ENCODE measurements at places on chromosomes 3 and 15. TPM values are rescaled to one million over a fixed set of nuclear protein-coding genes. Genes with fewer than 3 reads are reported as not detected.

The SV2B gene
- 0.17 TPM for polyA plus RNA-seq

DNA sequence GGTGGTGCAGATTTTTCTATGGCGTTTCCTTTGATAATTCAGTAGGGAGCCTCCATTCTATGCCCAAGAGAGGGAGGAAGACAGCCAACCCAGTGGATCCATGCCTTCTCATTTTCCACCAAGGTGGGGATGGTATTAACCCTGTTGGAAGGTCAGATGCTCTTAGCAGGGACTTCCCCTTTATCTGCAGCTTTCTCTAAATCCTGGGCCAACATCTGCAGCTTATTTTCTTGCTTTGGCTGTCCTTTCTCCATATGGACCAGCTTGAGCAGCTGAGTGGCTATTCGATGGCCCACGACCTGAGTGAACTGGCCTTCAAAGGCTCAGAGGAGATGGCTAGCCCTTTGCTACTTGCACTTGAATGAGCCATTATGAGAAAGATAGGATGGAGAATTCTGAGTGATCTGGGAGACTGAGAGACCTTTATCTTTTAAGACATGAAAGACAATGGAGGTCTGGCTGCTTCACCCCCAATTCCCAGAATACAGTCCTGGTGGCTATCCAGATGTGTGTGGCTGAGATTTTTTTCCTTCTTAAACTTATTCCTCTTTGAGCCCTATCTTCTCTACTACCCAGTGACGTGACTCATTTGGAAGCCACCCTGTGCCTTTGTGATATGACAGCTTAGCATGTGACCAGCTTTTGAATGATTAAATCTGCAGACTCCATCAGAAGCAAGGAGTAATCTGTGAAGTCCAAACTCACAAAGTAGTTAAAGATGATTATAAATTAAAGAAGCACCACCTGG, 39.6 kb upstream of the TRAK1 start:
- H3K4me1 ChIP-seq: peaks cover 26% of the 10 kb centered on the region
- peak overlapping the region; percentile 61 for H3K27ac ChIP-seq
- peak; percentile 28 for DNase-seq
- no peaks in the 10 kb centered on the region for H3K36me3 ChIP-seq

The ZBTB20 gene
- polyA plus RNA-seq: 25.8 TPM

GRCh38 chr3:112338021-112338726, 5.2 kb downstream of the CD200 start:
- H3K27ac ChIP-seq: no peak overlapping the region
- H3K36me3 ChIP-seq: no peaks in the 10 kb centered on the region
- no peak for DNase-seq
- peaks cover 5% of the 10 kb centered on the region for H3K4me1 ChIP-seq
- no peaks in the 10 kb centered on the region for H3K27me3 ChIP-seq
- no peak overlapping the region for H3K4me3 ChIP-seq

DNA sequence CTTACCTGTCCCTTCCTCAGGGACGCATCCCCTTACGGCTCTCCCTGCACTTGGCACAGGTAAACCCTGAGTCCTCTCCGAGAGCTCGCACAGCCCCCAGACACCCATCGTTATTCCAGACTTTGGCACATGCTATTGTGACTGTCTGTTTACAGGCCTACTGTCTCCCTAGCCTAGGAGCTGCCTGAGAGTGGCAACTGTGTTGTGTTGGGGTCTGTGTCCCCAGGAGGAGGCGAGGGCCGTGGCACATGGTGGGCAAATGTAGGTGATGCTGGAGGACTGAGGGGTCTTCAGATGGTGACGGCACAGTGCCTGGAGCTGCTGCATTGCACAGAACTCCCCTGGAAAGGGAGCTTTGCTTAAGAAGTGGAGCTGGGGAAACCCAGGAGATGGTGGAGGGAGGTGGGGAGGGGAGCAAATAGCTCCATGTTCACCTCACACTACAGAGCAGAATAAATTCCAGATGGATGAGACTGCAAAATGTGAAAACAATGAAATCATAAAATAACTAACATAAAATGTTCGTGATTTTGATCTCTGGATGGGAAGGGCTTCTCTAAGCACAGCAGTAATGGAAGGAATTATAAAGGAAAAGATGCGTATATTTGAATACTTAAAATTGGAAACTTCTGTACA, 96.5 kb downstream of the SMAD6 start:
- peaks cover 23% of the 10 kb centered on the region for H3K4me1 ChIP-seq
- no peak for DNase-seq
- no peak overlapping the region for H3K27ac ChIP-seq
- no peaks in the 10 kb centered on the region for H3K36me3 ChIP-seq

DNA sequence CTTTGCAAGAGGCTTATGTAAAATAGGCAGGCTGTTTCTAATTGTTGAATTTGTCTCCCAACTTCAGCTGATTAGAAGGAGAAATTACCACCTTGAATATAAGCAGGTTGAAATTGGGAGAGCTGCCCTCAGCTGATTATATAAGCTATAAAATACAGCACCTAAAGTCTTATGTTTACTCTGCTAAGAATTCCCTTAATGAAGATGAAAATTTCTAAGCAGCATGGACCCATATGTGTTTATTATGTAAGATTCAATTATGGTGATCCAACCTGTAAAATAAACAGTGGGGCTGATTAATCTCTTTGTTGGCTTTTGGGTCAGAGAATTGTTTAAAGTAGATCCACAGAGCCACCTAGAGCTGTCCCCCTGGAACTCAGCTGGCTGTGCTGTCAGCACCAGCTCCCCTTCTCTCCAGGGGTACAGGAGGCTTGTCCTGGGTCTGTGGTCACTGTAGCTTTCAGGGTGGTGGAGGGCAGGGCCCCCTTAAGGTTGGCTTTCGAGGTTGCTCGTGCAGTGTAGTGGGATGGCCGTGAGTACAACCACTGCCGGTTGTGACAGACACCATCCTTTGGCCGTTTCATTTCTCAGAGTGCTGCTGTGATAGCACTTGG, 9.5 kb downstream of the SLCO3A1 start:
- no peak overlapping the region for H3K4me3 ChIP-seq
- no peak for DNase-seq
- no peaks in the 10 kb centered on the region for H3K36me3 ChIP-seq
- H3K4me1 ChIP-seq: no peaks in the 10 kb centered on the region
- no peak overlapping the region for H3K27ac ChIP-seq

The STAC gene
- 0.53 TPM for polyA plus RNA-seq

- no peak for DNase-seq
- no peaks in the 10 kb centered on the region for H3K4me1 ChIP-seq
- H3K36me3 ChIP-seq: no peaks in the 10 kb centered on the region
- no peak overlapping the region for H3K4me3 ChIP-seq
These were observed 72.1 kb downstream of the TMEM212 start for GRCh38 chr3:171915275-171915674.

DNA sequence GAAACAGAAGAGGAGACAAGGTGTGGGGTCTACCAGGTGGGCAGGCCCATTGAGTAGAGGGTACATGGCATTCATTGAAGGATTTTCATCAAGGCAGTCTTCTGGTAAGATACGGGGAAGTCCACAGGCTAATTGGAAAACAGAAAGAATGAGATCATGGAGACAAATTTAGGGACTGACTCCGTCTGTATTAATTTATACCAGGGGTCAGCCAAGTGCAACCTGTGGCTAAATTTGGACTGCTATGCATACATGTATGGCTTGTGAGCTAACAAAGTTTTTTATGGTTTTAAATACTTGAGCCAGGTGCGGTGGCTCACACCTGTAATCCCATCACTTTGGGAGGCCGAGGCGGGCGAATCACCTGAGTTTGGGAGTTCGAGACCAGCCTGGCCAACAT, 21.1 kb upstream of the SNRPN start:
- H3K36me3 ChIP-seq: no peaks in the 10 kb centered on the region
- no peak overlapping the region for H3K27ac ChIP-seq
- no peaks in the 10 kb centered on the region for H3K27me3 ChIP-seq
- H3K4me1 ChIP-seq: no peaks in the 10 kb centered on the region

DNA sequence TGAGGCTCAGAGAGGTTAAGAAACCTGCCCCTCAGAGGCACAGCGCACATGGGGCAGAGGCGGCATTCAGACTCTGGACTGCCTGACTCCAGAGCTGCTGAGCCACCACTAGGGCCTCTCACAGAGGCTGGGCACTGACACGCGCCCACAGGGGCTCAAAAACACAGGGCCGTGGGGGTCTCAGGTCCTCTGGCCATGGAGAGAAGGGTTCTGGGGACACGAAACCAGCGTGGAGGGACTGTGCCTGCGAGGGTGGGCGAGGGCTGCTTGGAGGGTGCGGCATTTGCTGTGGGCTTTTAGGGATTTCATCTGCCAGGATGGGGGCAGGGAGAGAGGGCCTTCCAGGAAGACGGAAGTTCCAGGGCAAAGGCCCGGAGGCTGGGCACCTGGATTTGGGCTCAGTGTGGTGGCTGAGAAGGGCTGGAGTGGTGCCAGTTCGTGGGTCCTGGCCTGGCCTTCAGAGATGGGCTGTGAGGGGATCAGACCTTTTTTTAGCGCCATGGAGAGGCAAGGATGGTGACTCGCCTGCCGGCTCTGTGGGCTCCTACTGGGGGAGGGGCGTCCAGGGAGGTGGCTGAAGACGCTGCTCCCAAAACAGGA, 69.6 kb downstream of the EFCAB12 start:
- H3K27me3 ChIP-seq: no peaks in the 10 kb centered on the region
- H3K27ac ChIP-seq: no peak overlapping the region
- peaks cover 3% of the 10 kb centered on the region for H3K4me1 ChIP-seq
- H3K4me3 ChIP-seq: no peak overlapping the region
- no peak for DNase-seq
- no peaks in the 10 kb centered on the region for H3K36me3 ChIP-seq

The TRAT1 gene
- not detected for polyA plus RNA-seq

GRCh38 chr15:92809880-92810361, 90.2 kb upstream of the CHD2 start:
- no peaks in the 10 kb centered on the region for H3K36me3 ChIP-seq
- DNase-seq: peak; percentile 69
- H3K27ac ChIP-seq: peak overlapping the region; percentile 98

GRCh38 chr15:88617031-88617722, 4.0 kb upstream of the AEN start:
- H3K4me1 ChIP-seq: peaks cover 6% of the 10 kb centered on the region
- DNase-seq: no peak
- H3K27me3 ChIP-seq: no peaks in the 10 kb centered on the region
- H3K4me3 ChIP-seq: no peak overlapping the region

DNA sequence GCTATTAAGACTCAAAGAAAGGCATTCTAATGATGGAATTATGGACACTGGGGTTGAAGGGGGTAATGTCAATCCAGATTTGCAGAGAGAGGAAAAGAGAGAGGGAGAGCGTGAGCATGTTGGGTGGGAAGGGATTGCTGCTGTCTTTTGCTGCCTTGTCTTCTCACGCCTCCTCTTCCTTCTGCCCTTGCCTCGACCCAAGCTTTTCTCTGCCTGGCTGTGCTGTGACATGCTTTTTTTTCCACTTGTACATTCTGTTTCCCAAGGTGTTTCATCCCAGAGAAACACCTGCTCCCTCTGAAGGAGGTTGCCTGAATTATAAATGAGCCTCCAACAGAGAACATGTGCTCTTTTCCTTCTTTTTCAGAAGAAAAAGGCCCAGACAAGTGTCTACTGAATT, 80.3 kb downstream of the BDH1 start:
- no peak for DNase-seq
- H3K4me3 ChIP-seq: no peak overlapping the region
- no peak overlapping the region for H3K27ac ChIP-seq
- H3K36me3 ChIP-seq: no peaks in the 10 kb centered on the region

GRCh38 chr15:86611417-86612040, 531.9 kb downstream of the AGBL1 start:
- H3K27ac ChIP-seq: peak overlapping the region; percentile 41
- peaks cover 6% of the 10 kb centered on the region for H3K4me1 ChIP-seq

DNA sequence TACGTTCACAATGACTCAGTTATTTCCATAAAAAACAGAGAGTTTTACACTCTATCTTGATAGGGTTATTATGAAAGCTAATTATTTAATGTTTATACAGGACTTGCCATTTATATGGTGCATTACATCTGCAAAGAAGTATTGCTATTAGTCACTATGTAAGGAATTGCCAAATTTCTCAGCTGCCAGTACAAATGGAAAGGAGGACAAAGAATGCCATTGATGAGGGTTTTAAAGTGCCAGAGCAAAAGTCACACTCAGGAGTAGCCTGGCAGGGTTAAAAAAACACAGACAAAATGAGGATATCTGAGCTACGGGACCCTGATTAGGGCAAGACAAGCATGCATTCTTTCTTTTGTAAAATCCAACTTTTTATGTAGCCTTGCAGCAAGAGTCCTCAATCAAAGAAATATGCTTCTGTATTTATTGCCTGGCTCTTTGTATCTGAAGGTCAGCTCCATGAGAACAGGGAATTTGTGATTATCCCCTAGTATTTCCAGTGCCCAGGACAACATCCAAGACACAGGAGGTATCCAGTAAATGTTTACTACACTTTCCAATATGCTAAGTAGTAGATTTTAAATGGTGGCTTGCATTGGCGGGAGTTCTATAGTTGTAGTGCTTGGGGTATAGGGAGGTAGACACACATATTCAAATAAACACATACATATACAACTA, 1013.6 kb downstream of the ROBO1 start:
- DNase-seq: no peak
- H3K4me3 ChIP-seq: no peak overlapping the region
- no peak overlapping the region for H3K27ac ChIP-seq
- no peaks in the 10 kb centered on the region for H3K27me3 ChIP-seq
- no peaks in the 10 kb centered on the region for H3K4me1 ChIP-seq

The RPL22L1 gene
- polyA plus RNA-seq: 40.2 TPM

DNA sequence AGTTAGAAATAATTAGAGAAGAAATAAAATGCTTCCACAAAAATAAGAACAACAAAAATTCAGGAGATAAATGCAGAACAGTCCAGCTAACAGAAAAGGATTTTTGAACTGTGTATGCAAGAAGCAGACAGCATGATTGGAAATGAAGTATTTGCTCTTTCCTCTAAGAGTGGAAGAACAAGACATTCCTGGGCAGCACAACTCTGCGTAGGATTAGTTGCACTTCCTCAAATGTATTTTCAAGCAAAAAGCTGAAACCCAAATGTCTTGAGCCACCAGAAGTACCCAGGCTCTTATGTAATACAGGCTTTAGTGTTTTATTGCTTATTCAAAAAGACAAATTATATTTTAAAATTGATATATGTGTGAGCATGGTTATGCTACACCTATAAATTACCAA, 127.2 kb downstream of the ZBTB20 start:
- peaks cover 5% of the 10 kb centered on the region for H3K36me3 ChIP-seq
- H3K4me1 ChIP-seq: peaks cover 13% of the 10 kb centered on the region
- H3K27me3 ChIP-seq: no peaks in the 10 kb centered on the region
- peak; percentile 3 for DNase-seq

Data from hepatocyte (in vitro differentiated cells).